ENCODE measurements at places on chromosomes 7 and 10.

- DNase-seq: no peak
Observed at GRCh38 chr10:88982366-88982765, 8.2 kb upstream of the FAS start.

DNA sequence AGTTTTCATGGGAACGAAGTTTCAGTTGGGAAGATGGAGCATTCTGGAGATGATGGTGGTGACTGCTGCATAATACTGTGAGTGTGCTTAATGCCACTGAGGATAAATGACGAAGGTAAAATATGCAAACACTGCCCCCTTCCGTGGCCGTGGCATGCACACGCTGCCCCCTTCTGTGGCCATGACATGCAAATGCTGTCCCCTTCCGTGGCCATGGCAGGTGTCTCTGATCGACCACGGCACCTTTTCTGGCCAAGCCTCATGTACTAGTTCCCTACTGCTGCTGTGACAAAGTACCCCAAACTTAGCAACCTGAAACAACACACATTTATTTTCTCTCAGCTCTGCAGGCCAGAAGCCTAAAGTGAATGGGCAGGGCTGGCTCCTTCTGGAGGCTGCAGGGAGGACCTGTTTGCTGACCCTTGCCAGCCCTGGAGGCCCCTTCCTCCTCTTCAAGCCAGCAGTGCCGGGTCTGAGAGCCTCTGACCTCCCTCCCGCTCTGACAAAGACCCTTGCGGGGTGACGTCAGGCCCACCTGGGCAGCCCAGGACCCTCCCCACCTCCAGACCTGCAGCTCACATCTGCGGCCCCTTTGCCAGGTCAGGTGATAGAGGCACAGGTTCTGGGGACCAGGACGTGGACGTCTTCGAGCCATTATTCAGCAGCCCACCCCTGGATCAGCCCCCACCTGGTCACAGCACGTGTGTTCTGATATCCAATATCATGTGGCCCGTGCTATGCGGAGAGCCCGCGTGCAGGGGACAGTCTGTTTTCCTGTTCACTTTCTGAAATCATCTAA, 82.0 kb downstream of the MICALL2 start:
- no peak for DNase-seq

GRCh38 chr10:17951868-17952371, at the start of gene SLC39A12:
TSS of gene SLC39A12 (plus strand) at chr10:17951918. CDS start at chr10:17953277, 1,359 bp downstream.
- no peak for DNase-seq

- DNase-seq: no peak
Observed at GRCh38 chr7:139713061-139713460, 64.7 kb downstream of the HIPK2 start.

DNA sequence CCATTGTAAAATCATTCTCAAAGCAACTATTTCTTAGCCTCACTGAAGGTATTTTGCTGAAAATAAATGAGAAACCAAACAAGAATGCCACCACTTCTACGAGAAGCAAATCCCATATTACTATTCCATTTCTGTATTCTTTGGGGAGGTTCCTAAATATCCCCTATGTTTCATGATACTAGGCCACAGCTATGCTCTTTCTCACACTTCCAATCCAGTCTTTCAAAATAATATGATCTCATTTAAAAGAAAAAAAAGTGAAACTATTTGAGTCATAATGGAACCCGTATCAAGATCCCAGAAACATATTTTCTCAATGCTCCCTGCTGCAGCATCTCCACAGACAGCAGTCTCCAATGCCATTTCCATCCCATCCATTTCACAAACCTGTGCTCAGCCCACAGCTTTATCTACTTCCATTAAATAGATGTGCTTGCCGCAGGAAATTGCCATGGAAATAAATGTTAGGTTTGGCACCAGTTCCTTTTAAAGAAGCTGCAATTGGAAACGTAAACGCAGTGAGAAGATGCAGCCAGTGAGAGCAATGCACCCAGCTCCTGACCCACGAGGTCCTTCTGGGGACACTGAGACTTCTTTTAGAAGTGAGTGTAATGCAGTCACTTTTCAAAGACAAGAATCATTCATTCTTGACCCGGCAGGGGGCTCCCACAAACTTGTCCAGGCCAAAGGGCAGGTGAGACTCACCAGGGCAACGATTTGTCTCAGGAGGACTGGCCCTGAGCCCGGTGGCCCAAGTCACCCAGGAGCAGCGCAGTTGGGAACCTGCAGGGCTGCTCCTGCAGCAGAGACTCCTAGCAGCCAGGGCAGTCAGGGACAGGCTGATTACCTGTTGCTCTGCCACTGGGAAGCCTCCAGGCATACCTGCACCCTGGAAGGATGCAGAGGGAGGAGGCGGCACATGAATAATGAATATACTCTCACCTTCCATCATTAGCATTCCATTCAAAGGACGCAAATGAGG, 99.6 kb downstream of the C10orf90 start:
- no peak for DNase-seq

DNA sequence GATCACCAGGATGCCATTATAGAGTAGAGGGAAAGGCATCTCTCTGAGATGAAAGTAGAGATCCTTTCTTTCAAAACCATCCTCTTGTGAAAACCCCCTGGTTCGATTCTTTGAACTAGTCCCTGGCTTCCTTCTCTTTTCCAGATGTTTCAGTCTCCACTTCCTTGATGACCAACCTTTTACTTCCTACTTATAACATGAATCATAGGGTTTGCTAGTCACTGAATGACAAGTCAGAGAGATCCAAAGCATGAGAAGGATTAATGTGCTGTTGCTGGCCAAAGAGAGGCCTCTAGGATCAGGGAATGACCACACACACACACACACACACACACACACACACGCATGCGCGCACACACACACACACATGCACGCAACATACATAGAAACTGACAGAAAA, 161.1 kb upstream of the FRMD4A start:
- DNase-seq: no peak

Data from stimulated activated CD8-positive, alpha-beta memory T cell treated with anti-CD3 and anti-CD28 coated beads, Interleukin-15, amount 100 ng/mL, for 48 hours (primary cell).